ENCODE measurements at places on chromosomes 11 and 22.

DNA sequence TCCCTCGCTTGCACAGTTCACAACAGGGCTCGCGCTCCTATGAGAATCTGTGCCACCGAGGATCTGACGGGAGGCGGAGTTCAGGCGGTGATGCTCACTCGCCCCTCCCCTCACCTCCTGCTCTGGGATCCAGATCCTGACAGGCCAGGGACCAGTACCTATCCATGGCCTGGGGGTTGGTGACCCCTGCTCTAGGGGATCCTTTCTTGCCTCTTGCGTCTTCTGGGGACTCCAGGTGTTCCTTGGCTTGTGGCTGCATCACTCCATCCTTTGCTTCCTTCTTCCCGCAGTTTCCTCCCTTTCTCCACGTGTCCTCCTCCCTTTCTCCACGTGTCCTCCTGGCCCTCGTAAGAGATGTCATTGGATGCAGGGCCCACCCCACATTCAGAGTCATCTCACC lies 30.6 kb upstream of the KRTAP5-7 start:
- no peak for DNase-seq

DNA sequence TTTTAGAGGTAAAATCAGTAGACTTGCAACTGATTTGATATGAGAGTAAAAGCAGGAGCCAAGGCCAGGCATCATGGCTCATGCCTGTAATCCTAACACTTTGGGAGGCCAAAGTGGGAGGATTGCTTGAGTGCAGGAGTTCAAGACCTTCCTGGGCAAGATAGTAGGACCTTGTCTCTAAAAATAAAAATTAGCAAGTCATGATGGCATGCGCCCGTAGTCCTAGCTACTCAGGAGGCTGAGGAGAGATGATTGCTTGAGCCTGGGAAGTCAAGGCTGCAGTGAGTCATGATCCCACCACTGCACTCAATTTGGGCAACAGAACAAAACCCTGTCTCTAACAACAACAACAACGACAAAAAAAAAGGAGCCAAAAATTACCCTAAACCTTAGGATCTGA lies 13.5 kb downstream of the SGSM3 start:
- no peak for DNase-seq

DNA sequence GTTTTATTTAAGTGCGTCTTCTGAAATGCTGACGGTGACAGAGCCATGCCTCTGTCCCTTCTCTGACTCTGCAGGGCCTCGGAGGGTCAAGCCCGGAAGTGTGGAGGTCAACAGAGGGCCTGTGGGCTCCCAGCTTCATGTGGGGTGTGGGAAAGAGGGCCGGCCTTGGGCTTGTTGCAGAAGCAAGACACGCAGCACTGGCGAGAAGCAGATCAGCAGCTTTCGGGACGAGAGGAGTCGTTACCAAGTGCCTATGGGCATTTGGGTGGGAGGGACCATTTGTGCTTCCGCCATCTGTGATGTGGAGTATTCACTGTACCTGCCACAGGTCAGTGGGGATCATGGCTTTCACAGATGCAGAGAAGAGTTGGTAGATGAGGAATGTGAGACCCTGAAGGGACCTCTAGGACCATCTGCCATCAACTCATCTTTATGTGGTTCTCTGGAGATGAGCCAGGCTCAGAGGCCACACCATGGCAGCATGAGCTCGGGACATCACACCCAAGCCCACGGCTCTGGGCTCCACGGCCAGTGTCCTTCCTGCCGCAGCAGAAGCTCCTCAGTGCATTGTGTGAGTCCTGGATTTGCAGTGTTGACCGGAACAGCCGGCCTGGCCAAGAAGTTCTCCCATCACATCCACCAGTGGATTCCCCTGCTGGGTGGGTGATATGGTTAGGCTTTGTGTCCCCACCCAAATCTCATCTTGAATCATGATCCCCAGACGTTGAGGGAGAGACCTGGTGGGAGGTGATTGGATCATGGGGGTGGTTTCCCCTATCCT lies 590.7 kb downstream of the TBC1D22A start:
- DNase-seq, result no peak

DNA sequence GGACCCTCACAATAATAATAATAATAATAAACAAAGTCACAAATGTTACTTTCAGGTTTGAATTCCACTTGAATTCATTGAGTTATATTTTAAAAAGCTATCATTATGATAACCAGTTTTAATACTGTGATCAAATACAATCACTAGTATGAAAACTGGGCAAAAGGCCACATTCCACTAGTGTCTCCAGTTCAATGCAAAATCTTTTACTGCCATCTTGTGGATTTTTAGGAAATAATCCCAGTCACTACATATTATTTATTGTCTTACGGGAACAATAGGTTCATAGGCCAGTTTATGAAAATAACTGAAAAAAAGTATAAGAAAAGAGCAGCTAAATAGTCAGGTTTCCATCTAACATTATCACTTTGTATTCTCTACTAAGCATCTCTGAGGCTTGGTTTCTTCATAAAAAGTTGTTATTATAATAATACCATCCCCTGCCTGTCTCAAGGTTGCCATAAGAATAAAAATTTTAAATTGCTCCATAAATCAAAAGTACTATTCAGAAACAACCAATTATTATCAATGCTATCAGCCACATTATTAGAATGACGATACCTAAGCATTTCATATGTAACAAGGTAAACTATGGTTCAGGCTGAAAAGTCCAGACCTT lies 533.9 kb upstream of the CCDC90B start:
- DNase-seq, result no peak

GRCh38 chr11:9060700-9061111 lies 30.7 kb downstream of the SCUBE2 start:
- DNase-seq, result peak; percentile 59

- no peak for DNase-seq
These were observed 27.6 kb upstream of the CD44 start for GRCh38 chr11:35111161-35112055.

- DNase-seq, result no peak
These were observed 128.2 kb downstream of the SGSM3 start for GRCh38 chr22:40498420-40499208.

All from stimulated activated CD4-positive, alpha-beta T cell treated with anti-CD3 and anti-CD28 coated beads, Interleukin-4, amount 100 ng/mL, for 48 hours (primary cell).